Renal cortical epithelial cell (primary cell): ENCODE measurements at places on chromosomes 5 and 9. TPM values are rescaled to one million over a fixed set of nuclear protein-coding genes. Genes with fewer than 3 reads are reported as not detected.

The HAVCR1 gene
- total RNA-seq = 289 and 397 TPM in 2 replicates

The FOXD1 gene
- total RNA-seq = 7.3 and 9.6 TPM in 2 replicates

The GKAP1 gene
- total RNA-seq = 0.52 and 4.5 TPM in 2 replicates

The PALM2AKAP2 gene
- 1.0 and 20.4 TPM in 2 replicates for total RNA-seq

The FOXD4L4 gene
- total RNA-seq = 0.20 TPM in 1 of 2 replicates, not detected in the other
